NCI-H1436 treated with DMSO at 0.1 percent for 48 hours (cell line): ENCODE measurements at places on chromosomes 3 and 15.

- no peak for DNase-seq
Observed at GRCh38 chr3:30407651-30408050, 198.8 kb upstream of the TGFBR2 start.

GRCh38 chr15:73928971-73929627 is 2.8 kb downstream of the LOXL1 start:
- no peak for DNase-seq

GRCh38 chr15:43376017-43376705 is 5.3 kb downstream of the TUBGCP4 start:
- no peak for DNase-seq

- DNase-seq: no peak
Observed at GRCh38 chr3:189985948-189986347, 134.7 kb downstream of the P3H2 start.

DNA sequence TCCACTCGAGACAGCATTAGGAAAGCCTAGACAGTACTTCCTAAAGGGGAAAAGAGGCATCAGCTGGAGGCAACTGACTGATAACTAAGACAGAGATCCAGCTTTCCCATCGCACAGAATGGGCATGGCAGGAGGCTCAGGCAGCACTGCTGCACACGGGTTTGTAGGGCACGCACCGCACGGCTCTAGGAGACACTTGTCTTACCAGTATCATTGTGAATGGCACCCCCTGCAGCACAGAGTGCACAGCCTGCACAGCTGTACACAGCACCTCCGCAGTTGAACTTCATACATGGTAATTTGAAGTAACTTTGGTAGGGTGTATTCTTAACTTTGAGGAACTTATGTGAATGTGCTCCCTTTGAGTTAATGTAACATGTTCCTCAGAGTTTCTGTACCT is 281.6 kb downstream of the PLCL2 start:
- DNase-seq: no peak

DNA sequence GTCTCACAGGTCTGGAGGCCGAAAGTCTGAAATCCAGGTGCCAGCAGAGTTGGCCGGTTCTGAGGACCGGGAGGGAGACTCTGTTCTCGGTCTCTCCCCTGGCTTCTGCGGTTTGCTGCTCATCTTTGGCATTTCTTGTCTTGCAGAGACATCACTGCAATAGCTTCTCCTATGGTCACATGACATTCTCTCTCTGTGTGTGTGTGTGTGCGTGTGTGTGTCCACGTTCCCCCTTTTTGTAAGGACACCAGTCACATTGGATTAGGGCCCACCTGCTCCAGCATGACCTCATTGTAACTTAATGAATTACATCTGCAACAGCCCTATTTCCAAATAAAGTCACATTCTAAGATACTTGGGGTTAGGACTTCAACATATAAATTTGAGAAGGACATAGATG is 12.4 kb upstream of the ATP10A start:
- no peak for DNase-seq

GRCh38 chr3:127688416-127689265 is 15.9 kb downstream of the ABTB1 start:
- DNase-seq: no peak

GRCh38 chr15:56971571-56971970 is 53.1 kb downstream of the TCF12 start:
- DNase-seq: no peak

DNA sequence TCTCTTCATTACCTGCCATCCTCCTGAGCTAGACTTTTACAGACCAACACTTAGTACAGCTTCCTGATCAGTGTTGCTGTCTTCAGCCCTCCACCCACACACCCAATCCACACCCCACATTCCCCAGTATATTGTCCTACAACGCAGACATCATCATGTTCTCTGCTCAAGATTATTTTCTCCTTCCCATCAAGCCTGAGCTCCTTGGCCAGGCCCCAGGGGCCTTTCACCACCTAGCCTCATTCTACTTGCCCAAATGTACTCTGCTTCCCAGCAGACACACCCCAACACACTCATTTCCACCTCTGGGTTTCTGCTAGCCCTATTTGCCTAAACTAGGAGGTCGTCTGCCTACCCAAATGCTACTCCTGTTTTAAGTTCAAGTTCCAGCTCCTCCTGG is 37.0 kb downstream of the DAPK2 start:
- DNase-seq: no peak
